ENCODE measurements at places on chromosomes 12 and 14.

DNA sequence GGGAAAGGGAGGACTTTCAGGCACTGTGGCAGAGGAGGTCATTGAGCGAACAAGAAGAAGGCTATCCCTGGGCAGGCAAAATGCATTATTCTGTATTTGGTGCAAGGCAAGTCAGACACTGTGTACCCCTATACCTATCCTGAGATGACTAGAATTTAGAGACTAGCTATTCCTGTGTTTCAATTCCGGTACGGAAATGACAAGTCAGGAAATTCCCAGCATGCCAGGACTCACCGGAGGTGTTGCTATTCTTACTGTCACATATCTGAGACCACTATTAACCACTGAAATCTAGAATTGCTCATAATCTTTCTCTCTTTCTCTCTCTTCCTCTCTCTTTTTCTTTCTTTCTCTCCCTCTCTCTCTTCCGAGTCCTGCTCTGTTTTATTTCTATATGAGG lies 297.1 kb downstream of the PDZRN4 start:
- no peak for DNase-seq

DNA sequence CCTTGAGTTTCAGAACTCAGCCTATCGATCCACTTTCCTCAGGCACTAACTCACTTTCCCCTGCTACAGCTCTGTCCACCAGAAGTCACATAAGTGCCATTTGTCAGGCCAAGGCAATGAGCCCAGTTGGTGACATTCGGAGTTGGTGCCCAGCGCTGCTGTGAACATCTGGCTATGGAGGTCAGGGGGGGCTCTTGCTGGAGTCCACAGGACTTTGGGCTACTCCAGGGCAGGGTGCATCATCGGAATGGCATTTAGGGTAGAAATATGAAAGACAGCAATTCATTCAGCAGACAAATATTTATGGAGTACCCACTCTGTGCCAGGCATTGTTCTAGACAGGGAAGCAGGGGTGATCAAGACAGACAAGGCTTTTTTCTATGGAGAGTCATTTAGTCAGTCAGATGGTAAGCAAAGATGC lies 1.5 kb upstream of the PPP1CC start:
- DNase-seq = no peak

GRCh38 chr14:82528016-82528415 lies 994.4 kb upstream of the SEL1L start:
- no peak for DNase-seq

- DNase-seq = no peak
Observed at GRCh38 chr12:88144037-88144436, 1.9 kb downstream of the TMTC3 start.

DNA sequence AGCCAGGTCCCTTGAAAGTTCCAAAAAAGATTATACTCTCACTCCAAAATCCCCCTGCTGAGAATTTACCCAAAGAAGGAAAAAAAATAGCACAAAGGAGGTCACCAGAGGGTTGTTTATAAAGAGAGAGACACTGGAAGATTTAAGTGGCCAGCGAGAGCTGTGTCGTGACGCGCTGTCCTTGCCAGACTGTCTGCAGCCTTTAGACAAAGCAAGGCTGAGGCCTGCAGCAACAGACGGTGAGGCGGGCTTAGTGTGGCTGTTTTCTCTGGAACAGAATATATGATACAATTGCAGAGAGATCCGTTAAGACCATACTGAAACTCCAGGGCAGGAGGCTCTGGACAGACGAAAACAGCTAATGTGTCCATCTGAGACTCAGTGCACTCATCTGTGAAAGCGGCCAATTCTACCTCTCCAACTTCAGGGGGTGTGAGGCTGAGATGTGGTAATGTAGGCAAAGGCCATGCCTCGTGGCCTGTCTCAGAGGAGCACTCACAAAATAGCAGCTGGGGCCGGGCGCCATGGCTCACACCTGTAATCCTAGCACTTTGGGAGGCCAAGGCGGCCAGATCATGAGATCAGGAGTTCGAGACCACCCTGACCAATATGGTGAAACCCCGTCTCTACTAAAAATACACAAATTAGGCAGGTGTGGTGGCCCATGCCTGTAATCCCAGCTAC lies 36.2 kb downstream of the ANAPC7 start:
- DNase-seq = no peak

- no peak for DNase-seq
Observed at GRCh38 chr12:1474041-1474573, 120.3 kb downstream of the FBXL14 start.

DNA sequence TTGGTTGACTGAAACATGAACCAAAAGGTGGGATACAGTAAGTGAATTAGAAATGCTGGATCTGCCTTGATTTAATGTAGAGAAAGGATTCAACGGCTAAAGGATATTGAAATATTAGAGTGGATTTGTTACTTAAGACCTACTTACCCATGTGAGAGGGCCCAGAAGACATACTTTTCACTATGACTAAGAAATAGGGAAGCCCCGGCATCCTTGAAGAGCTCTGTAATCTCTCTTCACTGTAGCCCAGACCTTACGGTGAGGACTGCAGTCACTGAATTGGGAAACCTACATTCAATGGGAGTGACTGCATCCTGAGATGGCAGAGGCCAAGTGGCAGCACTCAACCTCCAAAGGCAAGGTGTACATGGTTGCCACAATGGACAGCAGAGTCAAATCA lies 52.5 kb downstream of the KANSL2 start:
- DNase-seq = no peak

GRCh38 chr12:122102331-122102730 lies 23.8 kb downstream of the MLXIP start:
- DNase-seq = no peak

GRCh38 chr14:106038263-106038662 lies 511.9 kb downstream of the TMEM121 start:
- DNase-seq = no peak

GRCh38 chr14:64208261-64208660 lies 85.9 kb downstream of the ESR2 start:
- no peak for DNase-seq

DNA sequence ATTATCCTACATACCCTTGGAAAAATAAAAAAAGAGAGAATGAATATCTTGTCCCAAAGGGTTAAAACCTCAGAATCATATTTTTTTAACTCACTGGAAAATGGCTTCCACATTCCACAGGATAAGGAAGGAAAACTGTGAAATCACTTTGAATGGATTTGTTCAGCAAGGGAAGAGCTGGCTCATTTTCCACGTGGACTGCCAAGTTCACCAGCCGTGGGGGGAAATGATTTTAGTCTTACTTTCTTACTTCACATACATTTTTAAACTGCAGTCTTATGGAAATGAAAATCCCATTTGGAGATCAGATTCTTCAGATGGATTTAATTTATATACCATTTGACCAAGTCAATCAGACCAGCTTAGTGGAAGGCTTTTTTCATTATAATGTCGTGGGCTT lies 29.9 kb upstream of the AEBP2 start:
- DNase-seq = no peak

DNA sequence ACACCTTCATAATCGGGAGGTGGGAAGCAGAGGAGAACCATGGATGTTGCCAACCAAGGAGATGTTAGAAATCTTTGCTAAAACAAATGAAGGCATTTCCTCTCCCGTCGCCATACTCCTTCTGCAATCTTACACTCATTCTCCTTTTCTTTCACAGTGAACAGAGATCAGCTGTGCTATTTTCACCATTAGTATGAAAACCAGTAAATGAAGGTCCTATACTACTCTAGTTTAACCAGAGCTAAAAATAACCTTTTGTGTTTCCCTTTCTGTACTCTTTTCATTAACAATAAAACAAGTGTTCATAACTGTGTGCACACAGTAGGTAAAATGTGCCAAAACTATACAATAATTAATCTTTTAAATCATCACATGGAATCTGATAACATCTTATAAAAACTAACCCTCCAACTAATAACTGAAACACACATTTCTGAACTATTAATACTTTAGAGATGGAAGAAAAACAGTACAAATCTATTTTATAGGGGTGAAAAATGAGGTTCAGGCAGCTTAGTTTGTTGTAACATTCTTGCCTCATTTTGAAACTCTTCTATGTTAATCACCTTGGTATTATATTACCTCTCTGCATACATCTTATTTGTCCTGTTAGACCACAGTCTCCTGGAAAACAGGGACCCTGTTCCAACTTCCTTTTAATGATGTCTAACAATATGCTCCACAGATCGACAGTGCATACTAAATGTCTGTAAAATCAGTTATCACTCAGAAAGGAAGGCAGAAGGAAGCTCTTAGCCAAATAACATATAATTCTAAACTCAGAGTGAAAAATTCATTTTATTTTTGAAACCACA lies 69.5 kb downstream of the SPPL3 start:
- no peak for DNase-seq

GRCh38 chr14:90508536-90509254 lies 111.9 kb downstream of the CALM1 start:
- no peak for DNase-seq

Data from CD4-positive, alpha-beta T cell treated with Interferon gamma for 1 hour (primary cell).